CD4-positive, alpha-beta T cell treated with Interleukin-15 for 4 hours (primary cell): ENCODE measurements at places on chromosomes 1 and 21.

GRCh38 chr1:64574301-64574700 lies 104.4 kb downstream of the CACHD1 start:
- DNase-seq: no peak

DNA sequence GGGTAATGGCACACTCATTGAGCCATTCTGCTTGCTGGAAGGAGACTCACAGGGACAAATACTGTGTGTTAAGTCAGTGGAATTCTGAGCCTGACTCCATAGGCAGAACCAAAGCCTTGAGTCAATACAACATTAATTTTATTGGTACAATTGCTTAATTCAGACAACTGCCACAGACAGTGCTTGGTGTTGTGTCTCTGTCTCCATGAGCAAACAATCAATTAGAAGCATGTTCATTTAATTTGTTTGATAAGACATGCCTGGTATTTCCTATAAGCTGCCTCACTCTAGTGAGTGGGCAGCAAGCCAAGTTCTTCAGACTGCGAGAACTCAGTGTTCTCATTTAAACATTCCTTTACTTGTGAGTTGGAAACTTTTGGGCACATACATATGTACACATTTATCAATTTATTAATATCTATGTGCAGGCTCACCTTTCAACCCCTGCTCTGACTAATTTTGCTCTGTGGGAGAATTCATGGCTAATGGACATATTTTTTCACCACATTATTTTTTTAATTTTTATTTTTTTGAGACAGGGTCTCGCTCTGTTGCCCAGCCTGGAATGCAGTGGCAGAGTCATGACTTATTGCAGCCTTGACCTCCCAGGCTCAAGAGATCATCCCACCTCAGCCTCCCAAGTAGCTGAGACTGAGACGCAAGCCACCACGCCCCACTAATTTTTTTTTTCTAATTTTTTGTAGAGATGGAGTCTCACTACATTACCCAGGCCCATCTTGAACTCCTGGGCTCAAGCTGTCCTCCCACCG lies 4.5 kb upstream of the SRSF10 start:
- DNase-seq: no peak

DNA sequence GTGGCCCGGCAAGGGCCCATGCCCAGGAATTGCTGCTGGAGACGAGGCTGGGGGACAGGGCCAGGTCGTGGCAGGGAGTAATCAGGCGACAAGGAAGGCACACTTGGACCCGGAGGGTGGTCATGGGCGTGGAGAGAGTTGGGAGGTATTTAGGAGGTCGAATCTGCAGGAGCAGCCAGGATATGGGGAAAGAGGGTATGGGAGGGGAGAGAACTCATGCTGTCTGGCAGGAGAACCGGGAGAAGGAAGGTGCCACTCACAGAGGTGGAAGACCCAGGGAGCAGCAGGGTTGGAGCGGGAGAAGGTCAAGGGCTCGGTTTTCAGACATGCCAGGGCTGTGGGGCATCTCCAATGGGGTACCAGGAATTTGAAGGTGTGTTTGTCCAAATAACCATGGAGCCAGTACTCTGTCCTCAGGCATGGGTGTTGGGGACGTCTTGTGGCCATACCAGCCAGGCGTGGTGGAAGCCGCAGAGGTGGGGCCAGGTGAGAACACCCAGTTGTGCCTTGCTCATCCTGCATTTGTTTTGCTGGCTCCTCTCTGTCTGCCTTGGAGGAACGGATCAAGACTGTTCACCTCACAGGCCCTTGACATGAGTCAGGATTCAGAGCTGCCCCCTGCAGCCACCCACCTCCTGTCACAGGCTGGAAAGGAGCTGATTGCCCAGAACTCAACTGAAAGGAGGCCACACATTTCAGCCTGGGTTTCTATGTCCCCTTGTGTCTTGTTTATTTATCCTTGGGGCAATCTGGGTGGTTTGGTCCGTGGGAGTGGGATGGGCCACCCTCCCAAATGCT lies 111.6 kb downstream of the SPSB1 start:
- no peak for DNase-seq

DNA sequence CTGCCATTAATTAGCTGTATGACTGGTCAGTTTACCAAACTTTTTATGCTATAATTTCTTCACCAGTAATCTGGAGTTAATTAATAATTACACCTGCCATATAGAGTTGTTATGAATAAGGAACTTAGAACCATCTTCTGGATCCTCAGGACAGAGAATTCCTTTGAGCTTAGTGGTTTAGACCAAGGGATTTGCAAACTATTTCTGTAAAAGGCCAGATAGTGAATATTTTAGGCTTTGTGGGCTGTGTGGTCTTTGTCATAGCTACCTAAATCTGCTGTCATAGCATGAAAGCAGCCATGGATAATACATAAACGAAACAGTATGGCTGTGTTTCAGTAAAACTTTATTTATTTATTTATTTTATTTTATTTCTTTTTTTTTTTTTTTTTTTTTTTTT lies 9.0 kb downstream of the TIMM17A start:
- DNase-seq: no peak

DNA sequence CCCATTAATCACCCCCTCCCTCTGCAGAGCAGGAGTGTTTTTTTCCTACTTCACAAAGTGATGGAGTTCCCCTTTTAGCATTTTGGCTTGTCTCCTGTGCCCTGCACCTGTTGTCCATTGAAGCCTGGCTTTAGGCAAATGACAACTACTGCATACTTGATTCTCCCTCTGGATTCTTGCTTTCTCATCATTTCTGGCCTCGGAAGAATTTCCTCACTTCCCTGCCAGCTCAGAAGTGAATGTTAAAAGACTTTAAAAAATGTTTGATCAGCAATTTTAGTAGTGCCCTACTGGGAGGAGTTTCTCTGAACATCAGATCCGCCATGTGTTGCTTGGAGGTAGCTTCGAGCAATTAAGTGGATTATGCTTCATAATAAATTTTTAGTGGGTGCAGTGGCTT lies 28.1 kb downstream of the RCOR3 start:
- DNase-seq: no peak

GRCh38 chr1:77706321-77706720 lies 23.9 kb upstream of the ZZZ3 start:
- no peak for DNase-seq

DNA sequence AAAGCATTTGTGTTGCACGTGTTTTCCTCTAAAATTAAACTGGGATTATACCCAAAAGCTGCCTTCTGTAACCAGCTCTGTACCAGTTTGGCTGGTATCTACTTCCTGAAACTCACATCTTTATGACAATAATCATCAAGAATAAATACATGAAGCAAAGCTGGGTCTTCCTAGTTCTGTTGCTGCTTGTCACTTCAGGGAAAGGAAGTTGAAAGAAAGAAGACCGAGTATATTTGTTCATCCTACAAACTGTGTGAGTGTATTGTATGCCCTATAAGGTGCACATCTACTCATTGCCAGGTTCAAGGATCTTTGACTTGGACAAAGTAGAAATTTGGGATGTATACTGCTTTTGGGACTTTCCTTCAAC lies 29.1 kb upstream of the IFNGR2 start:
- DNase-seq: no peak

- no peak for DNase-seq
Observed at GRCh38 chr1:47796626-47797025, 200.6 kb downstream of the TRABD2B start.

- DNase-seq: no peak
Observed at GRCh38 chr1:234201600-234201999, 171.7 kb upstream of the COA6 start.

- no peak for DNase-seq
Observed at GRCh38 chr1:242629396-242629795, 104.9 kb upstream of the PLD5 start.

DNA sequence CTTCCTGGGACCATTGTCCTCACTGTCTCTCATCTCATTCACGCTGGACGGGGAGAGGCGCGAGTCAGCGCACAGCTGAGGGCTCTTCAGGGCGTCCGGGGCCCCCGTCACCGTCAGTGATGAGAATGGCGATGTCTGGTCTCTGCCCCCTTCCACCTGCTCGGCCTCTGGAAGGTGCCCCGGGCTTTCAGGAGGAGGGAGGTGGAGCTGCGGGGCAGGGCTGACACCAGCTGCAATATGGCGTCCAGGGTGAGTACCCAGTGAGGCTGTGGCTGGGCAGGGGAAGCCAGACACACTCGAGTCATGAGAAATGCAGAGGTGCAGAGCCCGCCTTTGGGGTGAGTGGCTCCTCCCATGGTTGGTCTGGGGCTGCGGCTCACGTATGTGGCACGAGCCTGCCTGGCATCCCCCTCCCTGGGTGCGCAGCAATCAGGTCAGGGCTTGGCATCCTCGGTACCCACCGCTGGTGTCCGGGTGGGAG lies 15.1 kb downstream of the MORN1 start:
- DNase-seq: no peak

GRCh38 chr21:27713154-27714109 lies 746.5 kb upstream of the ADAMTS5 start:
- DNase-seq: no peak

- no peak for DNase-seq
Observed at GRCh38 chr1:9278585-9279153, 14.0 kb upstream of the SPSB1 start.

DNA sequence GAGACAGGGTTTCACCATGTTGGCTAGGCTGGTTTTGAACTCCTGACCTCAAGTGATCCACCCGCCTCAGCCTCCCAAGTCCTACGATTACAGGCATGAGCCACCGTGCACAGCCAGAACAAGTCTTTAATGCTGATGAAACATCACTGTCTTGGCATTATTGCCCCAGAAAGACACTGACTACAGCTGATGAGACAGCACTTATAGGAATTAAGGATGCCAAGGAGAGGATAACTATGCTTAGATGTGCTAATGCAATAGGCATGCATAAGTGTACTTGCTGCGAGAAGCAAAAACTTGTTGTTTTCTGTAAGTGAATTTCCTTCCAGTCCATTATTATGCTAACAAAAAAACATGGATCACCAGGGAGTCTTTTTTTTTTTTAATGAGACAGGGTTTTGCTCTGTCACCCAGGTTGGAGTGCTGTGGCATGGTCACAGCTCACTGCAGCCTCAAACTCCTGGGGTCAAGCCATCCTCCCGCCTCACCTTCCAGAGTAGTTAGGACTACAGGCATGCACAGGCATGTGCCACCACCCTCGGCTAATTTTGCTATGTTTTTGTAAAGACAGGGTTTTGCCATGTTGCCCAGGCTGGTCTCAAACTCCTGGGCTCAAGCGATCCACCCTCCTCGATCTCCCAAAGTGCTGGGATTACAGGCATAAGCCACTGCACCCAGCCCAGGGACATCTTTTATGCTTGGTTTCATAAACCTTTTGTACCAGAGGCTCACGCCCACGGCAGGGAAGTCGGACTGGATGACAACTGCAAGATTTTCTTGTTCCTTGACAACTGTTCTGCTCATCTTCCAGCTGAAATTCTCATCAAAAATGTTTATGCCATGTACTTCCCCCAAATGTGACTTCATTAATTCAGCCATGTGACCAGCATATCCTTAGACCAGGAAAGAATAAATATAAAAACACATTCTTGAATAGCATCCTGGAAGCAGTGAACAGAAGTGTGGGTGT lies 23.1 kb downstream of the RHEX start:
- no peak for DNase-seq

DNA sequence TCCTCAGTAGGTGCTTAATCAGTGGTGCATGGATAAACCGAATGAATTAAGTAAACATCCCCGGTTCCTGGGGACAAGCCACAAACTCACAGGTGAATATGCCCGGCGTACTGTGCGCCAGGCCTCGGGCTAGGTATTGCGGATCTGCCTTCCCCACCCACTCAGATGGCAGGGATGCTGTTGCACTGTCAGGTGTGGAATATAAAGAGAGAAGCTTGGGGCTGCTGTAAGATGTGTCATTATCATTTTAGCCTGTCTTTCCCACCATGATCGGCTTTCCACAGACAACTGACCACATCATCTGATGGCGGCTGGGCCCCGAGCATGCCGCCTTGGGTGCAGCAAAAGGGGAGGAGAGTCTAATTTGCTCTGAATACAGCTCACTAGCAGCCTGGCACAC lies 45.4 kb upstream of the LRP8 start:
- no peak for DNase-seq

- DNase-seq: no peak
Observed at GRCh38 chr21:41839387-41840000, 39.6 kb downstream of the PRDM15 start.

DNA sequence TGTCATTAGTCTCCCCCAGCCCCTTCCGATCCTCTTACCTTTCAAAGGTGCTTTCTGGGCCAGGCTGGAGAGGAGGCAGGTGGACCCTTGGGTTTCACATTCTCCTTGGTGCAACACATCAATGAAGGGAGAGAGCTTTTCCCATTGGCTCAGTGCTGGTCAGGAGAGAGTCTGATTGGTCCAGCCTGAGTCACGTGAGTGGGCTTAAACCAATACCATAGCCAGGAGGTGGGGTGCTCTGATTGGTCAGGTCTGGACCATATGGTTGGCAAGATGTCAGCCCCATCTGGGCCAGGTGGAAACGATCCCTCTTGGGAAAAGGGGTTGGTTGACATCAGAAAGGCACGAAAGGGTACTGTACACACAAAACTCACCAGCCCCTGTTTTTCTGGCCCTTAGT lies 44.8 kb upstream of the ABCG1 start:
- no peak for DNase-seq

DNA sequence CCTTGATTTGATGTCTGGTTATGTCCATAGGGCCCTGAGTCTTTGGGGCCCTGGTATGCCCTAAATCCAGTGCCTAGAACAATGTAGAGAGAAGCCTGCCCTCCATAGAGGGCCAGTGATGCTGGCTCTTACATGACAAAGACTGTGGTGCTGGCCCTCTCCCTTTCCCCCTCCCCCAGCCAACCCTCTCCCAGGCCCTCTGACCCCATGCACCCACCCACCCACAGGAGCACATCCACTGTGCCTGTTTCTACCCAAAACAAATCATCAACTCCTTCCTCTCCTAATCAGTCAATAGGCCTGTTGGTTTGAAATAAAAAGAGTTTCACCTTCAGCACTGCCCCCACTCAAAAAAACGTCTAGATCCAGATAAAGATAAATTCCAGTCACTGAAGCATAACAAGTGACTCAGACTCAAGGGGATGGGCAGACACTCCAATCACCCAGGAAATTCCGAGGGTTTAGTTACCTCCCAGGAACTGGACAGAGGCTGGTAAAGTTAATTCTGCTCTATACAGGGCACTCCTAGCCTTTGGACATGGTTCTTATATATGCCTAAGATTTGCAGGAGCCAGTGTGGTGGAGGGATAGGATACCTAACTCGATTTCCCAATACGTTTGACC lies 144.8 kb upstream of the VANGL1 start:
- DNase-seq: no peak

GRCh38 chr1:221900678-221901077 lies 158.8 kb upstream of the DUSP10 start:
- no peak for DNase-seq

GRCh38 chr1:34149501-34149900 lies 15.5 kb downstream of the CSMD2 start:
- DNase-seq: no peak

DNA sequence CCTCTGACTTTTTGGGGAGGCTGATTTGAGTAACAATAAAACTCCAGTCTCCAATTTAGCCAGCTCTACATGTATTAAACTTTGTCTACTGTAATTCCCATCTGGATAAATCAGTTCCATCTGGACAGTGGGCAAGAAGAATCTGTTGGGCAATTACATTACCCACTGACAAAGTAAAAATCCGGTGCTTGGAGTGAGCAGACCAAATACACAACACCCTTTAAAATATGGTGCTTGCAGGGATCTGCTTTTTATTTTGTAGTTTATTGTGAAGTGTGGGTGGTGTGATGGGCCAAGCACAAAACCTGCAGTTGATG lies 8.9 kb upstream of the CD55 start:
- DNase-seq: no peak

GRCh38 chr1:14937288-14937949 lies 216.1 kb upstream of the TMEM51 start:
- DNase-seq: no peak
